ENCODE measurements at places on chromosomes 5 and 9.

DNA sequence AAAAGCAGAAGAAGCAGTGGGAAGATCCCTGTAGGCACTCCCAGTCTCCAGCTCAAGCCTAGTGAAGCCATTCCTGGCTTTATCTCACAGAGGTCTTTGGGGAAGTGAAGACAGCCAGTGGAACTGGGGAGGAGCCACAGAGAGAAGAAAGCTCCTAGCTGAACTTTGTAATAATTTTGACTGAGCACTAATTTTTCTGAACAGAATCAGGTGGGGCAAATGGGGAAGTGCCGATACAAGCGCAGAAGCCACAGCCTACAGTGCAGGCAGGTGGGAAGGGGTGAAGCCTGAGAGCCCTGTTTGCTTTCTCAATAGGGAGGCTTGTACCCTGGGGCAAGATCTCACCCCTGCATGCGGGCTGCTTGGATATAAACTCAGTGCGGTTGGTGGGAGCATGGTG lies 48.4 kb upstream of the SNAPC3 start:
- DNase-seq, result no peak

GRCh38 chr9:37302277-37302676 lies 120.2 kb upstream of the GRHPR start:
- DNase-seq, result no peak

GRCh38 chr9:136086951-136087740 lies 7.9 kb downstream of the NACC2 start:
- DNase-seq, result no peak

DNA sequence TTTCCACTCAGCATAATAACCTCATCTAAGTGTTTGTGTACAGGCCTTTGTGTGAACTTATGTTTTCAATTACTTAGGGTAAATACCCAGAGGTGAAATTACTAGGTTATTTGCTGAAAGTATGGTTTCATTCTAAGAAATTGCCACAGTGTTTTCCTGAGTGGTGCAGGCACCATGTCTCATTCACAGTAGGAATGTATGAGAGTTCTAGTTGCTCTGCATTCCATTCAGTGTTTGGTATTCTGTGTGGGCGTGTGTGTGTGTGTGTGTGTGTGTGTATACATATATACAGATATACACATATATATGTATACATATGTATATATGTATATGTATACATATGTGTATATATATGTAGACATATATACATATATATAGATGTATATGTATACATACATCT lies 8.8 kb upstream of the SVEP1 start:
- no peak for DNase-seq

Measured in mesothelial cell of epicardium (in vitro differentiated cells).